Stimulated activated CD8-positive, alpha-beta memory T cell treated with anti-CD3 and anti-CD28 coated beads, Interleukin-7, amount 100 ng/mL, for 24 hours (primary cell): ENCODE measurements at places on chromosomes 6 and 20.

DNA sequence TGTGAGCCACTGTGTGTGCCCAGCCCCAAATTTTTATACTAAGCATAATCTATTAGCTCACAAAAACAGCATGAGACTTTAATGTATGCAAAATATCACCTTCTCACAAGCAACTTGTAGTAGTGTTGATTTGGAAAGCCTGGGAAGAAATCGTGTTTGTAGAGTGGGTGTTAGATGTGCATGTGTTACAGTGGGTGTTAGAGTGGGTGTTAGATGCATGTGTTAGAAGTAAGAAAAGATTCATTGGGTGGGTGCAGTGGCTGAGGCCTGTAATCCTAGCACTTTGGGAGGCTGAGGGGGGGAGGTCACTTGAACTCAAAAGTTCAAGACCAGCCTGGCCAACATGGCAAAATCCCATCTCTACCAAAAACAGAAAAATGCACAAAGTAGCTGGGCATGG, 6.3 kb upstream of the SCAF8 start:
- no peak for DNase-seq

- no peak for DNase-seq
Measured at GRCh38 chr20:41540918-41541317, 77.3 kb downstream of the CHD6 start.

GRCh38 chr6:83071707-83072106, 4.2 kb downstream of the DOP1A start:
- no peak for DNase-seq

DNA sequence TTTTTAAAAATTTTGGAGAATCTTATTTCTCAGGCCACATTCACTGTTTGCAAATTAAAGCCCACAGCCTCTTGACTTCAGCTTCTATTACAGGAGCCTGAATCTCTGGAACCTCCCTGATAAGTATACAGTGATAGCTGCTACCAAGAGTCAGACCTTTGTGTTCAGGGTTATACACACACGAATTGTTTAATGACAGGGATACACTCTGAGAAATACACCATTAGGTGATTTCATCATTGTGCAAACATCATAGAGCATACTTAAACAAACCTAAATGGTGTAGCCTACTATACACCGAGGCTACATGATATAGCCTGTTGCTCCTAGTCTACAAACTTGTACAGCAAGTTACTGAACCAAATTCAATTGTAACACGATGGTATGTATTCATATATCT, 473.9 kb downstream of the PKHD1 start:
- no peak for DNase-seq

GRCh38 chr6:34174846-34175399, 29.0 kb upstream of the GRM4 start:
- DNase-seq, result no peak
